Stimulated activated CD4-positive, alpha-beta T cell treated with anti-CD3 and anti-CD28 coated beads, Interleukin-2, amount 100 ng/mL, for 48 hours (primary cell): ENCODE measurements at places on chromosomes 7 and 10.

- no peak for DNase-seq
Measured at GRCh38 chr7:81120803-81121202, 202.0 kb upstream of the SEMA3C start.

DNA sequence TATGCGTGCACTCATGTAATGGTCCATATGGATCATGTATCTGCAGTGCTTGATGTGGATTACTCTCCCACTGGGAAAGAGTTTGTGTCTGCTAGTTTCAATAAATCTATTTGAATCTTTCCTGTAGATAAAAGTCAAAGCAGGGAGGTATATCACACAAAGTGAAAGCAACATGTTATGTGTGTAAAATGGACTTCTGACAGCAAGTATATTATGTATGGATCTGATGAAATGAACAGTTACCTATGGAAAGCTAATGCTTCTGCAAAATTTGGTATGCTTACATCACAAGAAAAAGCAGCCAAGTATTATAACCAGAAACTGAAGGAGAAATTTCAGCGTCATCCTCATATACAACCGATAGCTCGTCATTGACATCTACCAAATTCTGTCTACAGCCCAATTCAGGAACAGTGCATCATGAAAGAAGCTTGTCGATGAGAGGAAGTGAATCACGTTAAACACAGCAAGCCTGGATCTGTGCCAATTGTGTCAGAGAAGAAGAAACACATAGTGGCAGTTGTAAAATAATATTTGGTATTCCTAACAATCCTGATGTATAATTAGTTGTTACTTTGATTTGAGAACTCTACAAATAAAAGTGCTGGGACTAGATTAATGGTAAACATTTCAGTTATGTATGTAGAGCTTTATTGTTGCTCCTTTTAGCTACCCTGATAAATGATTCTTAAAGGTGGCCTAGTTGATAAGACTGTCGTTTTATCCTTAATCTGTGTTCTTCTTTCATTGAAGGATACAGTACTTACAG lies 14.2 kb upstream of the SYPL1 start:
- DNase-seq: peak; percentile 31

DNA sequence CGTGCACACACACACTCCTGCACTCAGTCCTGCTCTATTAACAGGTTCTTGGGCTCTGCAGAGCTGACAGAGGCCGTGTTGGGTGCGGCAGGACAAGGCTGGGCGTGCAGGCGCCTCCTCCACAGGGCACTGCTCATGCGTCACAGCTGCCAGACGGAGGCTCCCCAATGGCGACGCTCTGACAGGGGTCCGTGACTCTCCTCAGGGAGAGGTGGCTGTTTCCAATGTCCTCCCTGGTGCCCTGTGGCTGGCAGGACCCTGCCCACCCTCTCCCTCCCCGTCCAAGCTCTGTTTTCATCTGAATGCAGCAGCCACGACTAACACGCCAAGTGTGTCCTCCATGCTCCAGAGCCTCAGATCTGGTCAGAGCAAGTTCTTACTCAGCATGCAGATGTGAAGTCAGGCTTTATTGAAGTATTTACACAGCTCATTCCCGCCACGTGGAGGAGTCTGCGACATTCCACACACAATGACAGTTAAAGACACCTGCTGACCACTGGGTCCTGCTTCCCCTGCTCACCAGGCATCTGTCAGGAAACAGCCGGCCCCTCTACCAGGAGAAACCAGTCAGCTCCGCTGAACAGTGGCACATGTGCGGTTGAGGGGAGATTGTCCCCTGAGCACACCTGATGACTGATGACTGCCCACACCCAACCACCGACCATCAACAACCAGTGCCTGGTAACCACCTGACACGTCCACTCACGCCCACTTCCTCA lies 116.7 kb downstream of the VIPR2 start:
- DNase-seq: no peak

DNA sequence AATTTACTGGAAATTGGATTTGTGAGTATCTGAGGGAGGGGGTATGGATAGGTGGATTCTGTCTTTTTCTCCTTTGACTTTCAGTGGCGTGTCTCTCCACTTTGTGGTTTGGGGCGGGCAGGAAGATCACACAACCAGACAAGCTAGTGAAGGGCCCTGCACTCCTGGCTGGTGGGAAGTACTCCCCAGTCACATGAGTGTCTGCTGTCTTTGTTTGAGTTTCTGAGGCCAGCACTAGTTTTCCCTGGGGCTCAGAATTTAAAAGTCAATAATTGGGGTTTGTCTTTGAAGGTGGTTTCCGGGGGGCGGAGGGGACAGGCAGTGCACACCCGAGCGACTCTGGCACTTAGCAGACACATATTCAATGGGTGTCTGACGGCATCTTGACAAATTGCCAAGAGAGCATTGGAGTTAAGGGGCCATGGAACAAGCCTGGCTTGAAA lies 120.1 kb downstream of the WDFY4 start:
- no peak for DNase-seq

- no peak for DNase-seq
Measured at GRCh38 chr7:113370910-113371309, 252.6 kb upstream of the SMIM30 start.

- no peak for DNase-seq
Measured at GRCh38 chr7:95925236-95925635, 152.9 kb downstream of the DYNC1I1 start.

DNA sequence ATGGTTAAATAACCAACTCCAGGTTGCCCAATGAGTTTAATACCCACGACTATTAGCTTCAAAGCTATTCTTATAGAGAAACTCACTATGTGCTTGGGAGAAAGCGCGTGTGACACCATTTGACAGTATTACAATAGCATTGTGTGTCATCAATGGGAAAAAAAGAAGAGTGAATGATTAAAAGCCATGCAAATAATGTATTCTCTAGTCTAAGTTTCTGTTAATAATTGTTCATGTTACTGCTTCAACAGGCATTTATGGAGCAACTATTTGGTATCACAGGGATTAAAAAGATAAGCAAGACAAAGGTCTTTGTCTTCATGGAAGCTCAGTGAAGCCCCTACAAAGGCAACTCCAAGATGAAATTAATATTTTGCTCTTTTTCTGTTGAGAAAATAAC lies 47.2 kb downstream of the CAV1 start:
- no peak for DNase-seq

- no peak for DNase-seq
Measured at GRCh38 chr10:97737770-97738265, 890 bp downstream of the ZFYVE27 start.

DNA sequence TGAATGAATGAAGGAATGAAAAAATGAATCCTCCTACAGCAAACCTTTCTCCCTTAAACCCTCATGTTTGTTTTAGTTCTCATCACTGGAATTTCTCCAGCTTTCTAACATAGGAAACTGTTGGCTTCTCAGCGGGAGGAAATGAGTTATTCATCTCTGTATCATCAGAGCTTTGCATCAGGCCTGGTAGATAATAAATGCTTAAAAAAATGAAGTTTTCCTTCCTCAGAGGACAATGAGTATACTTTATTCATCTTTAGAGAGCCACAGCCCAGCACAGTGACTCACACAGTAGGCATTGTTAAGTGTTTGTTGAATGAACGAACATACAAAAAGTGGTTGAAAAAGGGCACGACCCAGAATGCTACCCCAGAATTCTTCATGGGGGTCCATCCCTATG lies 62.6 kb downstream of the COL13A1 start:
- no peak for DNase-seq

GRCh38 chr7:7228472-7228871 lies 46.1 kb downstream of the C1GALT1 start:
- DNase-seq: no peak

GRCh38 chr7:78226059-78226719 lies 427.6 kb downstream of the PHTF2 start:
- DNase-seq: peak; percentile 17

- no peak for DNase-seq
Measured at GRCh38 chr7:30087371-30087770, 47.4 kb upstream of the MTURN start.

DNA sequence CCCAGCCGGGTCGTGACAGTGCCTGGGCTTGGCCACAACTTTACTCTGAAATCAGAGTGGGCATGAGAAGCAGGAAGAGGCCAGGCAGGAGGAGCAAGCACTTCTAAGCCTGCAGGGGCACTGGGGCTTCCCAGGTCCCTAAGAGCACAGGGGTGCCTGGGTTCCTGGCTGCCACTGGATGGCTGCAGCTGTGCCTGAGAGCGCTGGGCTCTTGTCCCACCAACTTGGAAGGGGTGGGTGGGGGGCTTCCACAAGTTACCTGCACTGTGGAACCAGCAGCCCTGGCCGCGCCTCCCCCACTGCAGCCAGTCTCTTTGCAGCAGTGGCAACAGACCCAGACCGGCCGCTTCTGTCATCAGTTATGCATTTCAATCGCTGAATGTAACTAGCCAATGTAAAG lies 434.7 kb upstream of the GRM3 start:
- DNase-seq: no peak

DNA sequence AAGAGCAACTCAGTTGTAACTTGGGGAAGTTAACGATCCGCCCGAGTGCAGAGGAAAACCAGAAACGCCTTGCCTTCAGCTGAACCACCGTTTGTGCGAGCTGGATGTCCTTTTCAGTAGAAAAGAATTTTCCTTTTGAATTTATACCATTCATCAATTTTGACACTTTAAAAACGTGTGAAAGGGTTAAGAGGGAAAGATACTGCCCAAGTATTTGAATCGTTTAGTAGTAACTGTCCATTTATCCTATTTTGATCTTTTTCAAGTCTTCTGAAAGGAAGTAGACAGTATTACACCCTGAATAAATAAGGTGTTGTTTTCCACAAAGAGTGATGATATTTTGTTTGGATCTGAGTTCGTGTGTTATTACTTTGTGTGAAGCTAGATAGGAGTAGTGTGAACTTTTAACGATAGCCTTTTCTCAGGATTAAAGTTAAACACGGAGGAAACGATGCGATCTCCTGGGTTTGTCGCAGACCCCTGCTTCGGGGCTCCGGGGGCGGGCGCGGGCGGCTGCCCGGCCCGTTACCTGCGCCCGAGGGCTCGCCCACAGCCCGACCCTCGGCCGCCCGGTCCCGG lies 830 bp upstream of the BMI1 start:
- DNase-seq: no peak

GRCh38 chr10:86755454-86755739 lies 1.0 kb upstream of the BMPR1A start:
- no peak for DNase-seq

DNA sequence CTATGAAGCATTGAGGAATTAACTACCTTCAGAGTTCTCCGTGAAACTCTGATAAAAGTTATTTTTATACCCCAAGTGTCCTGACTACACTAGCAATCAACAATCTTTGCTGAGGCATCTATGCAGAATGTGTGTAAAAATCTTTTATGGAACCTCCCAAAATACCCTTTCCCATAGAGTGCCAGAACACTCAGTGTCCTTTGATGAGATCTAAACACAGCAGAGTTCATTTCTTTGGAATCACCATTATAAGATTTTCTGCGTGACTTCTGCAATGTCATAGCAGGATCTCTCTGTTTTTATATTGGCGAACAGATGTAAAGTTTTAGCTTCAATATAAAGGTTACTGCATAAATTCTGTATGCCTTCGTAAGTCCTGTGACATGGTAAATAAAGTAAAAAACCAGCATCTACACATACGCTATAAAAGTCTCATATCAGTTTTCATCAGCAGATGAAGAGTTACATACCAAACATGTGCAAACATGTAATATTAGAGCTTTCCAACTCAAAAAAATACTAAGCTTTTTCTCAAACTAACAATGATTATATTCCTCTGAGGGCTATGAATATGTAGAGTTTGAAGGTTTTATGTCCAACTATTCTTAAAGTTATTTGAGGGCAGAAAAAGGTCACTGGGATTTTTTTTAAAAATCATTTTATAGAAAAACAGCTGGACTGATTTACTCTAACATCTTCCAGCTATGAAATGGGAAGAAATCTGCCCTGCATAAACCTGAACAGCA lies 67.2 kb downstream of the SKIDA1 start:
- DNase-seq: no peak

GRCh38 chr7:42156291-42156865 lies 80.6 kb downstream of the GLI3 start:
- DNase-seq: no peak

DNA sequence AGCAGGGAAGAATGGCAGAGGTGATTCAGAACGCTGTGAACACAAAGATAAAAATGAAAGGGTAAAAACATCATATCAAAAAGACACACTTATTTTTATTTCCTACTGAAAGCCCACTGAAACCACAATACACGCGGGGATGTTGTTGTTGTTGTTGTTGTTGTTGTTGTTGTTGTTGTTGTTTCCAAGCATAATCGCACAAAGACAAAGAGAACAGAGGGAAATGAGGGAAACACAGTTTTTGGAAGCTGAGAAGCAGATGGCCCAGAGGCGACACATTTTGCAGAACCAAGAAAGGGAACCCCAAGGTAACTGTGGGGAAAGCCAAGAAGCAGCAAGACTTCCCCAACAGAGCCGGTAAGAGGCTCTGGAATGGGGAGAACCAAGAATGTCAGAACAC lies 113.9 kb downstream of the PARD3 start:
- DNase-seq: no peak

DNA sequence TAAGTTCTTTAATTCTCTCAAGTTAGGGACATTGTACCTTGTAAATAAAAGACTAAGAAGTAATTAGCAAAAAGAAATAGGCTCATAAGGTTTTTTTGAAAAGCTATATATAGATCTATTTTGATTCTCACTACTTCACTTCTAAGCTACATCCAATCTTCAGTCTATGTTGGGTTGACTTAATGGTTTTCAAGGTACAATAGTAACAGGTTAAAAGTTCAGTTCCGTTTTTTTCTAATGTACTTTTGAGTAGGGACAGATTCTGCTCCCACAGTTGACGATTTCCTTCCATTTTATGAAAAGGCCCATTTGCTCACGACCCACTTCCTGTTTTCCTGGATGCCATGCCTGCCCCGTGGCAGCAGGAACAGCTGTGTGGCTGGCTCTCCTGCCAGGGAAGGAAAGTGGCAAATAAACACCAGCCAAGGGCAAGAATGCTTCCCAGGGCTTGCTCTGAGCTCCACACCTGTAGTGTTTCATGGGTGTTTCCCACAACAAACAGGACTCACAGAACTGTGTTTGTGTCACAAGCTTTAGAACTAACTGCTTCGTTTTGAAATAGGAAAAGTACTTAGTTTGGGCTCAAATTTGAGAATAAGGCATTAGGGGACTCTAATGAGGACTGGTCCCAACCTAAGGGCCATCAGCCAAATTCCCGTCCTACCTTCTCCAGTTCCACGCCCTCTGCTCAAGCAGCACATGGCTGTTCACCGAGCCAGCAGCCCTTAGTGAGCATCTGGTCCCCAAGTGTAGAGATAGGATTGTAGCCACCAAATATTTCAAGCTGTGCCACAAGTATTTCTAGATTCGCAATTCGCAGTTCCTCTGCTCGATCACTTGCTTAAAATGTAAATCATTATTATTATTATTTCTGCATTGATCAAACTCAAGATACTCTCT lies 240.7 kb downstream of the COBL start:
- no peak for DNase-seq

DNA sequence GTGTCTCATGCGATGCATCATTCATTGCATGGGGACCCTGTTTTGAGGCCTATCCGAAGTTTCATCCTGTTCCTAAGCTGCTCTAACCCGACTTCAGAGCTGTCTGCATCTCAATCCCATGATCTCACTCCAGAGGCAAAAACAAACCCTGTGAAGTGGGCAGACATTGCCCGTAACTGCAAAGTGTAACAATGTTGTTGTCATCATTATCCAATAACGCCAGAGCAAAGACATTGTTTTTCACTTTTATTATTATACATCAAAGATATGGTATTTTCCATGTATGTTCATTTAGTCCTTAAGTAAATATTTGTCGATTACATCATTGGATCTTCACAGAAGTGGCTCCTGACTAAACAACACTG lies 246.7 kb downstream of the KLF6 start:
- DNase-seq: no peak
